RCC 7860 (cell line): ENCODE measurements at places on chromosomes 1 and 21.
A peak's percentile ranks its signal among the peaks of the same experiment; 100 is the strongest.

GRCh38 chr1:205577874-205578658 lies 53.7 kb downstream of the ELK4 start:
- no peak for DNase-seq

- DNase-seq: no peak
Measured at GRCh38 chr1:96973605-96974004, 252.0 kb downstream of the PTBP2 start.

DNA sequence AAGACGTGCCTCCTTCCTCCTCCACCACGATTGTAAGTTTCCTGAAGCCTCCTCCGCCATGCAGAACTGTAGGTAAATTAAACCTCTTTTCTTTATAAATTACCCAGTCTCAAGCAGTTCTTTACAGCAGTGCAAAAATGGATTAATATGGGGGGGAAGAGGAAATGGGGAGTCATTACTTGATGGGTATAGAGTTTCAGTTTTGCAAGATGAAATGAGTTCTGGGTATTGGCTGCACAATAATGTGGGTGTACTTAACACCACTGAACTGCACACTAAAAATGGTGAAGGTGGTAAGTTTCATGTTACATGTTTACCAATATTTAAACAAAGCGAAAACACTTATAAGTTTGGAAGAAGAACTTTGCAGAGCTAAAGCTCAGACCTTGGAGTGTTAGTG lies 24.3 kb upstream of the DISP1 start:
- no peak for DNase-seq

DNA sequence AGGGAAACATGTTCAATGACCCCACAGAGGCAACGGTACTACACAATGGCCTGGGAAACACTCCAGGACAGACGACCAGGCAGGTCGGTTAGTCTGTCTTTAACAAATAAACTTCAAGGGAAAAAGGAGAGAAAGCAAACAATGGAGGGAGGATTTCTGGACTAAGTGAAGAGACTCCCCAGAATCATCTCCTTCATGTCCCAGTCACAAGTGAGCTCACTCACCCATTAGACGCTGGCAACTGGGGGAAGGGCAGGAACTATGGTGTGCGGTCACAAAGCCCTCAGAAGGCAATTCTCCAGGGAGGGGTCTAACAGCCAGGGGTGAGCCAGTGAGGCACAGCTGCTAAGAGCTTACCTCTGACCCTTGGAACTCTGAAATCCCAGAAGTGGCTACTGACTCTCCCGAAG lies 55.7 kb upstream of the NADK start:
- peak; percentile 76 for DNase-seq

GRCh38 chr1:8681911-8682310 lies 135.5 kb downstream of the RERE start:
- no peak for DNase-seq

GRCh38 chr1:244050835-244051444 lies at the start of gene ZBTB18:
ZBTB18 (plus strand) TSS chr1:244051283; CDS start chr1:244051432, 149 bp downstream.
- peak; percentile 47 for DNase-seq

- DNase-seq: peak; percentile 38
Measured at GRCh38 chr1:40708750-40709099, 17.2 kb downstream of the NFYC start.

DNA sequence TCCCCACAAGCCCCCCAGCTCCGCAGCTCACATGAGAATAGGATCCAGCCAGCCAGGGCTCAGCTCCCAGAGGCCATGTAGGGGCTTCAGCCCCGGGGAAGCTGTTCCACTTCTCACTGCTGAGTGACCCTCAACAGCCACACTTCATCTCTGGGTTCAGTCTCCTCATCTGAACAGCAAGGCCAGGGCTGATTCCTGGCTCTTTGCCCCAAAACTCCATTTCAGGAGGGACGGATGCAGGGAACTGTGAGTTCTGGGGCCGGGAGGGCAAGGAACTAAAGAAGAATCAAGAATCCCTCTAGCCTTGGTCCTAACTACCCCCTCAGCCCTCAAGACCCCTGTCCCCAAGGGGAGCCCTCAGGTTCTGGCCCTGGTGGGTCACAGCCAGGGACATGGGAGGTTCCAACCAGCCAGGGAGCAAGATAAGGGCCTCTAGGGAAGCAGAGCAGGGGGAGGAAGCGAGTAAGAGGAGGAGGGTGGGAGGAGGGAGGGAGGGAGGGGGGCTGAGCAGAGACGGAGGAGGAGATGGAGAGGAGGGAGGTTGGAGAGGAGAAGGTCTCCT lies 13.1 kb downstream of the SDC3 start:
- no peak for DNase-seq

DNA sequence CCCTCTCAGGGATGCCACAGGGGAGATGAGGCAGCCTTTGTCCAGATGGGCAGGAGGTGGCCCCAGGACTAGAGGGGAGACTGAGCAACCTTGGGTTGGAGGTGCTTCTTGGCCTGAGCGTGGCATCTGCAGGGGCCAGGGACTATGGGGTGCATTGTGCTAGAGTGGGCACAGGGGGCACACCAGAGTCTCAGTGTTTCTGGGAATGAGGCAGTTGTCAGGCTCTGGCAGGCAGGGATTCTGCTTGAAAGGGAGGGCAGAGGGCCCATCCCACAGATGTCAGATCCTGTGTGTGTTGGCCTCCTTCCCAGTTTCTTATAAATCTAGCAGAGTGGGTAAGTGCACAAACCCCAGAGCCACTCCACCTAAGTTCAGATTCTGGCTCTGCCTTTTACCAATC lies 13.7 kb downstream of the LGR6 start:
- no peak for DNase-seq

DNA sequence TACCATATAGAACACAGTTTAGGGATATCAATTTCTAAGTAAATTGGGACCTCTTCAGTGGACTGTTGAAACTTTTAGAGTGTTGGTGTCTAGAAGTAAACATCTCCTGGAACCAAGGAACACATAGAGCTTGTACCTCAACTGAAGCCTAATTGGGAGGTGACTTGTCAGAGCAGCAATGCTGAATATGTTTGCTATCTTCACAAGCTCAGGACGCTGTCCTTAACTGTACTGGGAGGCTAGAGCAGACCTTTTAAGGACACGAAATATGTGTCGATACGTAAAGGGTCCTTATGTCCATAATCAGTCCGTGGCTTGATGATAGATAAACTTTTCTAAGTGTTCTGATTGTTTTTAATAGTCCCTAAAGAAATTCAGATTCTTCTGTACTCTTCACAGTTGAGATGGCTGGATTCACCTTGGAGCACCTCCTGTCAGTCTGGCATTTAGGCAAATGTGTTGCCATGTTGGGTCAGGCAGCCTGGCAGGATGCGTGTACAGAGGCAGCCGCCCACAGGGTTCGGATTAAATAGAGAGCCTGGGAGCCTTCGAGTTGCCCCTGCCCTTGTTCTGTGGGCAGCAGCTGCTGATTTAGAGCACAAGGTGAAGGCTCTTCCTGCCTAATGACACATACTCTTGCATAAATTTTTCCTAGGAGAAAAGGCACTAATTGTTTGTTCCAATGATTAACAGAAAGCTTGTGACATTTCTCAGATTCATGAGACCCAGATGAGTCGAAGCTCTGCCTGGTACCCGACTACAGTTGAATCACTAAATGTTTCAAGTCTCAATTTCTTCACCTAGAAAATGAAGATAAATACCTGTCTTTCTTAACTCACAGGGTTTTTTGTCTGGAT lies 3.6 kb downstream of the ACTN2 start:
- DNase-seq: no peak

DNA sequence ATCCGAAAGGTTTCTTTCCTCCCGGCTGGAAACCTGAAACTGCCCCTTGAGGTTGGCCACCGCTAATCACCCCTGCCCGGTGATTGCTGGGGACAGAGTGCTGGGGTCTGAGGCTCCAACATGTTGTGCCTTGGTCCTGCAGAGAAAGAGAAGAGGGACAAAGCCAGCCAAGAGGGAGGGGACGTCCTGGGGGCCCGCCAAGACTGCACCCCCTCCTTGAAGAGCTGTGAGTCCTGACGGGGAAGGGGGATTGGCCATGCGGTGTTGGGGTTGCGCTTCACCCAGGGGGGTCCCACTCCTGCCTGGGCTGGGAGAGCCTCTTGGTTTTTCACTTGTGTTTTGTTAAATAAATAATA lies 19.5 kb downstream of the LDLRAP1 start:
- DNase-seq: no peak

DNA sequence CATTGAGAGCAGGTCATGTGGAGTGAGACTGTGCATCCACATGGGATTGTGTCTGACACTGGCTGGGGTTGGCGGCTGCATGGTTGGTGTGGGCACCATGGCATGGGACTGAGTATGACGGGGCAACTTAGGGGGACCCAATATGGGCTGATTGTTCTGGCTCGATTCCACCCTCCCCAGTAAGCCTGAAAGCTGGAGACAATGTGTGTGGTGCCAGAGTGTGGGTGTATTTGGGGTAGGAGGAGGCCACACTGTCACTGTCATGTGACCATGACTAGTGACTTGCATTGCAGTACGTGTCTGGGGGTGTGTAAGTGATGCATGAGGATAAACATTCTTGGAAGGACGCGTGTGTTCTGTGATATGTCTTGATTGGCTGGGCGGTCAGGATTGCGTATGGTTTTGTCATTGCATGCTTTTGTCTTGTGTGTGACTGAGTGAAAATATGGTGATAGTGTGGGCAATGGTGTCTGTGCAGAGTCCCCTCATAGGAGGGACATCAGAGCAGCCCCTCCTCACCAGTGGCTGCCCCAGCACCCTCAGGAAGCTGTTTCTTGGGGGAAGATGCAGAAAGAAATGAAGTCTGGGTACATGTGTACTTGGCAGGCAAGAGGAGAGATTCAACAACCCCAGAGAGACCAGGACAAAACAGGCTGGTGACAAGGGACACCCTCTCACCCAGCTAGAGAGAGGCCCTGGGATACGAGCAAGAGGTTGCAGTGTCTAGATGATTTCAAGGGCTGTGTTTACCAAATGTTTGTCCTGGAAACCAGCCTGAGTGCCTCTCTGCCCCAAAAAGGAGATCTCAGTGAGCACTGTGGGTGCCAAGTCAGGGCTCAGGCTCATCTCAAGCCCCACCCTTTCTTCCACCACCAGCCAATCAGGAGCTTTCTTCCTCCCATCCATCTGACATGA lies 36.3 kb downstream of the SDC3 start:
- no peak for DNase-seq

- DNase-seq: no peak
Measured at GRCh38 chr1:3410142-3410925, 44.1 kb upstream of the ARHGEF16 start.
